Omental fat pad (tissue), 4 donors: ENCODE measurements at places on chromosomes 3 and 15. TPM values are rescaled to one million over a fixed set of nuclear protein-coding genes. Genes with fewer than 3 reads are reported as not detected.

Gene SAMD7
- not detected for total RNA-seq

Gene ZBTB20
- total RNA-seq = 46.1 TPM

Gene LRTM1
- total RNA-seq = not detected

Gene ZDHHC19
- total RNA-seq = not detected

Gene FAM3D
- not detected for total RNA-seq

Gene ROPN1
- not detected for total RNA-seq

Gene ROPN1B
- not detected for total RNA-seq

Gene POLQ
- 0.06 TPM for total RNA-seq

DNA sequence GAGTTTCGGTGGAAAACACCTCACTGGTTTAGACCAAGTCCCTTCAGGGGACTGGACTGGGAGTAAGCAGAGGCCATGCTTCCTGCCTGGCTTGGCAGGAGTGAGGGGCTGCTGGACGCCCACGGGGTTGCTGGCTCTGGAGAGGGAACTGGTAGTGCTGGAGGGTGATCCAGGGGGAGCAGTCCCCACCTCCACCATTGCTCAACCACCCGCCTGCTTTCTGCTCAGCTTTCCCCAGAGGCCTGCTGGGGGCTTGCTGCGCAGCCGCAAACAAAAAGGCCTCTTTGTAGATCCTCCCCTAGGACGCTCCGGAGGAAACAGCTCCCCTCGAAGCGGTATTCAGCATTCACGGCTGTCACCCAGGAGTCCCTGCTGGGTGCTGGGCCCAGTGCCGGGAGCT lies 33.5 kb downstream of the EBLN2 start:
- DNase-seq = no peak

DNA sequence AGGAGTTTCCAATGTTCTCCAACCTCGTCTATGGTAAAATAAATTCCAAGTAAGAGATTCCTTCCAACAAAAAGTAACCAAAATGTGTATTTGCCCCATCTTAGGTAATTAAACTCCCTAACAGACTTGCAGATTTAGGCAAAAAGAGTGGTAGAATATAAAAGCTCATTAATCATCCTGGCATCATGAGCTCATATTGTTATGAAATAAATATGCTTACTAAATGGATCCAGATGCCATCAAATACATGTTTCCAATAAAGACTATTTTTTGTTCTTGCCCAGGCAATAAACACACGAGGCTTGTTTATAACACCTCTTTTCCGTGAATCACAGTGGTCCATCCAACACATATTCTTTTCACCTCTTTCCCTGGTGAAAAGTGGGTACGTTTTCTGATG lies 189.4 kb downstream of the THSD4 start:
- DNase-seq = no peak

GRCh38 chr3:126128504-126129397 lies 44.8 kb upstream of the SLC41A3 start:
- DNase-seq = peak; percentile 10

DNA sequence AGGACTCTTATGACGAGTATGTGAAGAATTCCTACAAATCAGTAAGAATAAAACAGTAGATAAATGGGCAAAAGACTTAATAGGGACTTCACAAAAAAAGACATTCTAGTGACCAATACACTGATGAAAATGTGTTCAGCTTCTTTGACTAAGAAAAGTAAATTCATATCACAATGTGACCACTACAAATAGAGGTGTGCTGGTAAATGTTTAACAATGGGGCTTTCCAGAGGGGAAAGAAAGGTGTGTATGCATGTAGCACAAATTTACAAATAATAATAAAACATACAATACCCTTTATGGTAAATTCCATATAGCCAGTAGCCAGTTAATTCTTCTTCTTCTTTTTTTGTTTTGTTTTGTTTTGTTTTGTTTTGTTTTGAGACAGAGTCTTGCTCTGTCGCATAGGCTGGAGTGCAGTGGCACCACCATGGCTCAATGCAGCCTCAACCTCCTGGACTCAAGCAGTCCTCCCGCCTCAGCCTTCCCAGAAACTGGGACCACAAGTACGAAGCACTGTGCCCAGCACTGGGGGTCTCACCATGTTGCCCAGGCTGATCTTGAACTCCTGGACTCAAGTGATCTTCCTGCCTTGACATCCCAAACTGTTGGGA lies 17.5 kb upstream of the NMD3 start:
- DNase-seq = no peak

DNA sequence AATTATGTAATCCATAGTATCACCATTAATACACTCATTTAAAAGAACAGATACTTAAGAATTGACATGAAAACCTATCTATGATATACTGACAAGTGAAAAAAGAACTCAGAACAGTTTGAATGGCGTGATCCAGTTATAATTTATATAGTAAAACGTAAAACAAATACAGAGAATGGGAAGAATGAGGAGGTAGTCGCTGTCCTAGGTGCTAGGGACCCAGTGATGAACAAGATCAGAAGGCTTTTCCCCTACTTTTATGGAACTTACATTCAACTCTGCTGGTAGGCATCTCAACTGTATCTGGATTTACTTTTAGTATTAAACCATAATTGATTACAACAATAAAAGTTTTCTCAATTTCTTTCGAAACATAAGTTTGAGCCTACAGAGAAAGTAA lies 31.8 kb downstream of the GSK3B start:
- DNase-seq = no peak

GRCh38 chr3:139185527-139185926 lies 140.8 kb upstream of the PRR23C start:
- DNase-seq = no peak

- DNase-seq = no peak
Observed at GRCh38 chr3:40869013-40869412, 330.3 kb upstream of the CTNNB1 start.

DNA sequence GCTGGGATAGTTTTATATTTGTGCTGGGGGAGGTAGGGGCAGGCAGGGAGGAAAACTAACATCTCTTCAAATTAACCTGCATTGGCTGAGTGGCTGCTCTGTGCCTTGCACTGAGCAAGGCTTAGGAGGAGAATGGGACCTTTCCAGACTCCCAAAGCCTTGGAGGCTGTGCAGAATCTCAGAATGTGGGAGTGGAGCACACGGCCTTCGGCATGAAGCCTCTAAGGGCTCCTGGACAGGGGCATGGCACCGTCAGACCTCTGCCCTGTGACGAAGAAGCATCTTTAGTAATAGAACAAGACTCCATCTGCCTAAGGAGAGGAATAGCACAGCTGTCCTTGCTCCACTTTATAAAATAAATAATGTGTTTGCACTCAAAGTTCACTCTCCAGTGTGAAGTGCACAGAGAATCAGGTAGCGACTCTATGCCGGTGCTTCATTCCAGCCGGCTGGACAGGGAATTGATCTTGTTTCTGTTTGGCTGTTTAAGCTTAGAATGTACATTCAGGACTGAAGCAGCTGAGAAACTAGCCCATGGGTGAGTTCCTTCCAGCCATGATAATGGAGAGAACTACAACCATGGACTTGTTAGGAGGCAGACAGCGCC lies 228.5 kb upstream of the ADAMTS9 start:
- no peak for DNase-seq

DNA sequence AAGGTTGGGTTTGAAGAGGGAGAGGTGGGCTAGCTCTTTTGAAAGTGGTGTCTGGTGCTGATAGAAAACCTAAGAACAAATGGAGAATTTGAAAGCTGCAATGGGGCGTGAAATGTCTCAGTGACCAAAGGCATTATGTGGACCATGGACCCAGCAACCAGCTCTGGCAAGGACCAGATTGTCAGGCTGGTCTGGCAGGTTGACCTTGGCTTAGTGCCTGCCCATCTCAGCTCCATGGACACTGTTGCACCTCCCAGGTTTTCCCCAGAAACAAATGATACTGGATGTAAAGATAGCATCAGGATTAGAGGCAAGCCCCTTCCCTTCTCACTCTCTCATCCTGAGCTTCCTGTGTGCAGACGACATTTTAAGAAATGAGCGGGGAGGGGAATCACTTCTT lies 302.9 kb upstream of the LRRFIP2 start:
- no peak for DNase-seq

GRCh38 chr3:155015776-155016436 lies 64.2 kb upstream of the MME start:
- DNase-seq = no peak

- DNase-seq = no peak
Observed at GRCh38 chr3:180183346-180183745, 146.6 kb upstream of the PEX5L start.

DNA sequence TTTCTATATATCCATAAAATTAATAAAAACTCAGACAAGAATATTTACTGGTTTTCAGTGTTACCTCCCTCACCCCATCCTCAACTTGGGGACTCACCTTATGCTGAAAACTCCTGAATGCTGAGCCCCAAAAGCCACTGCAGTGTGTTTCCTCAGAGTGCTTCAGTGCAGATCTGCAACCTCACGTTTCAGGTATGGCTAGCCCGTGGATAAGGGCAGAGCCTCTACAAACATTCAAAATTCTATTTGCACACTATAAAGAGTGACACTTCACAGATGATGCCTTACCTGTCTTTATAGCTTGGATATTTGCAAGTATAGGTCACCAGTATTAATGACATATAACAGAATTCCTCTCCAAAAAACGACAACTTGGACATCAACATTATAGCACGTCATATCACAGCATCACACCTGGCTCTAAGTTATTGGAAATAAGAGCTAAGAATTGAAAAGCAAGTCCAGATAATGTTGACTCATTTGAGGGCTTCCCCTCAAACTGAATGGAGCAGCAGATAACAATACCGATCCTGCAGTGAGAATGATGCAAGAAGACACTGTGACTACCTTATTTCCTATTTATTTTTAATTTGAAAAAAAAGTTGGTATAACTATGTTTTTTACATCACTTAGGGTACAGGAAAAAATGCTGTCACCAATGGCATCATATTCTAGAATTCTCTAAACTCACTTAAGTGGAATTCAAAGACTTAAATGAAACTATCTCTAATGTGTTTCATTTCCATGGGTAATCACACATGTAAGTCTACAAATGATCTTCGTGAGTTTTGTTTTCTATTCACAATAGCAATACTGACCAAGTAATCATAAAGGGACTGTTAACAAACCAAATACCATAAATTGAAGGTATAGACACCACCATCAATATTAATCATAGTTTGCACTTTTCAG lies 40.7 kb upstream of the RSL24D1 start:
- DNase-seq = no peak

GRCh38 chr3:156795890-156796481 lies 30.2 kb upstream of the LEKR1 start:
- no peak for DNase-seq

- no peak for DNase-seq
Observed at GRCh38 chr15:64144565-64145281, 6.8 kb upstream of the SNX22 start.

DNA sequence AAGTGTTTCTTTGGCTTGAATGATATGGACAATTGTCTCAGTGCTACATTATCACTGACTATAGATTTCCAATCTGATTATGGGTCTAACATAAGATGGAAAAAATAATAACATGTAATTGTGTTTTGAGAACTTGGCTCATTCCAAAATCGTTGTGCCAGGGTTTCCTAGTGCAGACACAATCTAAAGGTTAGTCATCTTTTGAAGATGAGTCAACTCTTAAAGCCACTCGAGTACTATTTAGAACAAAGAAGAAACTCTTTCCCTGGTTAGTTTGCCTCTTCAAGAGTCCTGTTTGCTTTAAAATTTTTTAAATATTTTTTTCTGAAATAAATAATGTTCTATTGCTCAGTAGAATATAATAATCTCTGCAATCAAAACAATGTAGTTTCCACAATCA lies 301.0 kb downstream of the CADM2 start:
- no peak for DNase-seq

DNA sequence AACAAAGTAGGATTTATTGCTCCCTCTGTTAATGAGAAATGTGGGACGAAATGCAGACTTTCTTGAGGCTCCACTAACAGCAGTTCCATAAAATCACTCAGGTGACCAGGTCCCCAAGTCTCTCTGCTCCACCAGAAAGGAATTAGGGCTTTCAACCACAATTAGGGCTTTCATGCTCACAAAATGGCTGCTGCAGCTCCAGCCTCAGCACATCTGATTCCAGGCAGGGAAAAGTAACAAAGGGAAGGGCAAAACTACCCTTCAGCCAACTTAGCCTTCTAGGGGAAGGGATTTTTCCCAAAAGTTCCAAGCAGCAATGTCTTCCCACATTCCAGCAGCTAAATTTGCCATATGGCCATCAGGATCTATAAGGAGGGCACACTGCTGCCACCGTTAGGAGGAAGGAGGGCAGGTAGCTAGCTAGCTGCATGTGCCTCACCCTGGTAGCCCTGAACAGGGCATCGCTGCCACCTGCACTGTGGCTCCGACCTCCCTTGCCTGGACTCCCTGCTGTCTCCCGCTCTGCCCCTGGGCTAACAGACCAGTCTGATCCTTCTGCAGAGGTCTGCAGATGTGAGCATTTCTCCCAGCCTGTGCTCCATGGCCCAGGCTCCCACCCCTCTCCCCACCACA lies 12.8 kb downstream of the CFAP100 start:
- DNase-seq = no peak
